ENCODE measurements at places on chromosomes 1 and 21. TPM values are rescaled to one million over a fixed set of nuclear protein-coding genes. Genes with fewer than 3 reads are reported as not detected.

DNA sequence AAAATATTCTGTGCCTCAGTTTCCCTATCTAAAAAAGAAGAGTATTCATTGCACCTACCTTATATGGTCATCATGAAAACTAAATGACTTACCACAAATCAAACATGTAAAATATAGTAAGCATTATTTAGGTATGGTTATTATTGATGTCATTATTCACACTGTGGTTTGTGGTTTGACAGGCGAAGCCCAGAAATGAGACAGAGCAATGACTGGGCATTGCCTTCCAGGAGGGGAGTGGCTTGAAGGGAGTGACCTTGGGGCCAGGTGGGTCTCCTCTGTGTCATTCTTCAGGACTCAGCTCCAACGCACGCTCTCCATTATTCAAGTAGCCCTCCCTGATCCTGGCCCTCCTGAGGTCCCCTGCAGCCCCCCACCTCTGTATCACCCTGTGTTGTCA lies 133.7 kb downstream of the DMRTA2 start:
- DNase-seq, result no peak

- no peak for DNase-seq
These were observed 5.2 kb downstream of the NCF2 start for GRCh38 chr1:183585038-183585437.

- DNase-seq, result no peak
These were observed 14.2 kb upstream of the PLEKHA6 start for GRCh38 chr1:204373911-204374310.

DNA sequence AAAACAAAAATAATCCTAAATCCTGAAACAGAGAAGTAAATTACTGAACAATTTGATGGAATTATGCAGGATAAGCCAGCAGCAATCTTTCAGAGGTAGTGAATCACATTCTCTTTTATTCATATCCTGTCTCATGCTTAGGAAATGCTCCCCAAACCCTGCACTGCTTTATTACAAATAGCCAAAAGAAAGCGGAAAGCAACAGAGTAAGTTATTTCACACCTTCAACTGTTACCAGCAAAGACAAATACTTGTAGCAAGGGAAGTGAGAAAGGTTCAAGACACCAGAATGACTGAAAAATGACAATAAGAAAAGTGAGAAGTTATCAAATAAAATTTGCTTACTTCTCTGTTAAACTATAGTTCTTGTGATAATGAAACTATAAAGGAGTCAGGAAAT lies 6.2 kb downstream of the ZRANB2 start:
- no peak for DNase-seq

DNA sequence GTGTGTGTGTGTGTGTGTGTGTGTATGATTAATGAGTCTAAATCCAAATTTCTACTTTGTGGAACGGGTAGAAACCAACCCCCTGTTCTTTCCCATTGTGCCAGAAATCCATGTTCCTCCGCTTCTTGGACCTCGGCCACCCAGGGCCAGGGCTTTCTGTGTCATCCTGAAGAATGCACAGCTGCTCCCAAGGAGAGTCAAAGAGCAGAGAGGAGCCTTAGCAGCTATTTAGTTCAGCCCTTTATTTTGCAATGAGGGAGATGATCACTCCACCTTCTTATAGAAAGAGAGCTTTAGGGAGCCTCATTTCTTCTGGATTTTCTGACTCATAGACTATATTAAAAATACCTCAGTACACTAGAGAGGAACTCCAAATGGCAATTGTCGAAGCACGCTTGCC lies 489.3 kb upstream of the VAMP3 start:
- no peak for DNase-seq

- no peak for DNase-seq
These were observed 90.4 kb downstream of the KCNN3 start for GRCh38 chr1:154779551-154780189.

DNA sequence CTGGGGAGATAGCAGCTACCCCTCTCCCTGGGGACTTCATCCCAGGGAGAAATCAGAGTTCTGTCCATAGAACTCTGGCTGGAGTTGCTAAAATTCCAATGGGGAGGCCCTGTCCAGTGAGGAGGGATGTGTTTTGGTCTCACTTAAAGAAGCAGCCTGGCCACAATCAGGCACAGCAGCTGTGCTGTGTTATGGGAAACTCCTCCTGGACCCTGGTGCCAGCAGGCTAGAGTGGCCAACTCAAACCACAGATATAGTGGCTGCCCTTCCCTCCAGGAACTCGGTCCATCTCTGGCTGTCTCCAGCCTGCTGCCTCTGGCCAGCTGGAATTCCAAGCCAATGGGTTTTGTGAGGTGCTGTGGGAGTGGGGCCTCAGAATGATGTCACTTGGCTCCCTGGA lies 37.4 kb upstream of the SAMD11 start:
- no peak for DNase-seq

- peak; percentile 30 for DNase-seq
These were observed 150.6 kb downstream of the RWDD3 start for GRCh38 chr1:95384567-95384966.

- peak; percentile 40 for DNase-seq
These were observed 8.6 kb upstream of the ACTRT2 start for GRCh38 chr1:3012456-3013291.

DNA sequence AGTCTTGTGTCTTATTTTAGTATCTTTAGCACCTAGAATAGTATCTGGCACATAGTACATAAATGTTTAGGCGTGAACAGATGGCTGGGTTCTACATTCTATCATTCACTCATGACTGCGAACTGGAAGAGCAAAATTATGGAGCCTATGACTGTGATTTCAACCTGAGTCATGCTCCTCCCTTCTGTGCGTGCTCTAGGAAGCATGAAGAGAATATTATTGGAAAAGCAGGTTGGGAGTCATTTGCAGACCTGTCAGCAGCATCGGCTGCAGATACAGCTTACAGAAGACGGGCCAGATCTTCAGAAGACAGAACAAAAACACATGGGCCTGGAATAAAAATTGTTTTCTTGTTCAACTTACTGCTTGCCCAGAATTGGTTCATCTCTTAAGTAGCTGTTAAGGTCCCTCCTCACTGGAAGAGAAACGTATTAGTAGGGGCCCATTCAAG lies 344.0 kb upstream of the USP24 start:
- no peak for DNase-seq

DNA sequence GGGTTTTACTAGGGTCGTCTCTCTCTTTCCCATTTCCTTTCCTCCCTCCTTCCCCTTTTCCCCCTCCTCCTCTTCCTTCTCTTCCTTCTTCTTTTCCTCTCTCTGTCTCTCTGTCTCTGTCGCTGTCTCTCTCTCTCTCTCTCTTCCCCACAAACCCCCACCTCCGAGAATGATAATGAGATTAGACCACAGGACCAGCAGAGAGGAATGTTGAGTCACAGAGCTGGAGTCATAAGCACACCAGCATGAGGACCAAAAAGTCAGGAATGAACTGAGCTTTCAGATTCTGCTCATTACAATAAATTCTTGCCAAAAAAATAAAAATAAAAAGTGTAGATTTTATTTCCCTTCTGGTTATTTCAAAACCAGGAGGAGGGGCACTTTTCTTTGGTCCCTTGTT lies 377.4 kb downstream of the LTN1 start:
- no peak for DNase-seq

GRCh38 chr1:18635891-18636595 lies 5.4 kb downstream of the PAX7 start:
- no peak for DNase-seq

- no peak for DNase-seq
These were observed 301.7 kb upstream of the KAZN start for GRCh38 chr1:14296795-14297194.

GRCh38 chr1:11721311-11721710 lies 14.6 kb upstream of the AGTRAP start:
- no peak for DNase-seq

GRCh38 chr1:12549460-12550349 lies 68.3 kb downstream of the DHRS3 start:
- DNase-seq, result peak; percentile 81

GRCh38 chr1:117580436-117580835 lies 25.4 kb upstream of the TENT5C start:
- DNase-seq, result no peak

DNA sequence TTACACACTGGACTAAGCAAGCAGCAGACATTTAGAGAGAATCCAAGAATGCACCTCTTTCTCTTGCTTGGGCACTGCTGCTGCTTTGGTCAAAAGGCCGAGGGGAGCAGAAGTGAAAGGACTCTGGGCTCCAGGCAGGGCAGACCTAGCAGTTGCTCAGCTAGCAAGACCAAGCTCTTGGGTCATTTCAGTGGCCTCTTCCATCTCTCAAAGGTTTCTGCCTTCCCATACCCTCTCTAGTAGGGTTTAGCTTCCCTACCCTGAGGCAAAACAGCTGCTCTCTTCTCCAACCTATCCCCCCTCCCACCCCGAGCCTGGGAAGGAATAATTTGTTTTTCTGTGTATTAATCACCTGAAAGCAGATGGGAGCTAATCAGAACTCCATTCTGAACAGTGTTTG lies 25.8 kb downstream of the TFAP2E start:
- no peak for DNase-seq

- no peak for DNase-seq
These were observed 77.1 kb downstream of the CD247 start for GRCh38 chr1:167441222-167441621.

GRCh38 chr1:224259986-224260385 lies 70.0 kb downstream of the NVL start:
- DNase-seq, result no peak

- DNase-seq, result no peak
These were observed 2.2 kb downstream of the VAMP4 start for GRCh38 chr1:171739656-171740055.

The CNR2 gene
- 0.03 TPM for total RNA-seq

The SPRR2F gene
- not detected for total RNA-seq

The SLC1A7 gene
- 21.1 TPM for total RNA-seq

The ZBTB18 gene
- total RNA-seq, result 27.6 TPM

The TCP10L gene
- 2.1 TPM for total RNA-seq

The KCNJ15 gene
- 158 TPM for total RNA-seq

The PPFIA4 gene
- total RNA-seq, result 7.0 TPM

The FLG gene
- total RNA-seq, result not detected

The COL18A1 gene
- 172 TPM for total RNA-seq

Data from mucosa of gallbladder (tissue), 1 donor.